Colonic mucosa (tissue), 4 donors: ENCODE measurements at places on chromosomes 7 and 10.

DNA sequence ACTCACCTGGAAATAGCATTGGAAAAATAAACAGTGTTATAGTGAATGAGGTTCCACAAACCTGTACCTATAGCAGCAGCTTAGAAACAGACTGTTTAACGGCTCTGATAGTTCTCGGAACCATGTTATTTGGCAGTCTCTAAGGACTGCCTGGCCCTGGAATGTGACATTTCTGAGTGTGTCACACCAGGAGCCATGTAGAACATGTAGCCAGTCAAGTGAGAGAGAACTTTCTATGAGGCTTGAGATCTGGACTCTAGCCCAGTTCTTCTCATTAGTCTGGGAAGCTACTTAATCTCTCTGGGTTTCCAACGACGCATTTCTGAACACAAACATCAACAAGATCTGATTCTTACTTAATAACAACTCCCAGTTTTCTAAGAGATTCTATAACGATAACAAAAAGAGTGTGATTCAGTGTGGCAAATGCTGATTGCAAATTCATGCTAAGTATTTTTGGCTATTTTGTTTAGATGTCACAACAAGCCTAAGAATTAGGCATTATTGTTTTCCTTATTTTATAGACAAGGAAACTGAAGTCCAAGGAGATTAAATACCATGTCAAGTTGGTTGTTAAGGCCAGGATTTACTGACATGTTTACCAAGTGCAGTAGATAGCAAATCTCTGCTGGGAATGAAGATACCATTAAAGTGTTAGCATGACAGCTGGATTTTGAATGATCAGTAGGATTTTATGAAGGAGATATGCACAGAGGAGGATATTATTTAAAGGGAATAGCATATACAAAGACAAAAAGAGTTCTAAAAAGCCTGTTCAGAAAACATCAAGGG lies 47.2 kb downstream of the APBB1IP start:
- DNase-seq = no peak

DNA sequence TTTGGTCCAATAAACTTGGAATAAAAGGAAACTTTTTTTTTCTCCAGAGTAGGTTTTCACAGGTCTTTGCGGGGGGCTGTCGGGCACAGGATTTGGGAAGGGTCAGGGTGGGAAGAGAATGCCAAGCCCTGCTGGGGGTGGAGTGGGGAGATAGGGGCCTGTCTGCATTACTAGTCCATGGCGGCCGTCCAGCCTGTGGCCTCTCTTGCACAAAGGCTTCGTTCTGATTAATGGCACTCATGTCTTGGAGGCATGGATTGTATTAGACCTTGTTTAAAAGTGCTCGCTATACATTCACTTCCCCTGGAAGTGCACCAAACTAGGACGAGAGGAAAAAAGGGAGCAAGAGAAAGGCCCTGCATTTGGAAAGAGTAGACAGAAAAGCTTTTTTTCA lies 37.2 kb downstream of the LRMDA start:
- no peak for DNase-seq

GRCh38 chr10:11325817-11326216 lies 285.6 kb downstream of the USP6NL start:
- DNase-seq = no peak

DNA sequence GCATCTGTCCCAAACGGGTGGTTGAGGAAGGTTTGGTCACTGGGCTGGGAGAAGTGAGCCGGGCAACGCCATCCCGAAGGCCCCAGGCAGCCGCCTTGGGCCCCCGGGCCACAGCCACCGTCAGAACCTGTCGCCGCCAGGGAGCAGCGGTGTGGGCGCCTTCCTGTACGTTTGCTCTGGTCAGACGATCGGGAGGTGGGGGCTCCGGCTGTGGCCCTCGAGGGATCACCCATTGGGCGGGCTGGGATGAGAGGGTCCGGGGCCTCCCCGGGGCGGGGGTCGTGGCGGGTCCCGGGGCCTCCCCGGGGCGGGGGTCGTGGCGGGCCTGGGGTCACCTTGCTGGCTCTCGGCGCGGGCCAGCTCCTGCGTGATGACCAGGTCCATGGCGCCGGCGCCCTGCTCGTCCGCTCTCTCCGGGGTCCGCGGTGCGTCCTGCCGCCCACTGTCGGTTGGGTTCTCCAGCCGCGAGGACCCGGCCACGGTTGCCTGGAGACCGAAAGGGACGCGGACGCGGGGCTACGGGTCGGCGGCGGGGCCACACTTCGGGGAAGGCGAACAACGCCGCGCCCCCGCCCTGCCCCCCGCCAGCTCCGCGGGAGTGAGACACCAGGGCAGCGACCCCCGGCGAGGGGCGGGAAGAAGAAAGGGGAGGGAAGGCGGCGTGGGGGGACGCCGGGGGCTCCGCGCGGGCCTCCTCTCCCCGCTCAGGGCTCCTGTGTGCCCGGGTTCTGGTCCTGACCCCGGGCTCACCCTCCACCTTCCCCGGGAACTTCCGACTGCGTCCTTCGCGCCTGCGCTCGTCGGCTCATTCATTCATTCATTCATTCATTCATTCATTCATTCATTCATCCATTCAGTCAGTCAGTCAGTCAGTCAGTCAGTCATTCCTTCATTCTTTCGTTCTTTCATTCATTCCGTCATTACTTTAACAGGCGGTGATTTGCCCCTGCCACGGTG lies at the start of gene CFAP46:
TSS of gene CFAP46 (minus strand) at position 470 of the 957 bp plus-strand sequence. CDS start at position 384, 86 bp downstream.
- DNase-seq = no peak

DNA sequence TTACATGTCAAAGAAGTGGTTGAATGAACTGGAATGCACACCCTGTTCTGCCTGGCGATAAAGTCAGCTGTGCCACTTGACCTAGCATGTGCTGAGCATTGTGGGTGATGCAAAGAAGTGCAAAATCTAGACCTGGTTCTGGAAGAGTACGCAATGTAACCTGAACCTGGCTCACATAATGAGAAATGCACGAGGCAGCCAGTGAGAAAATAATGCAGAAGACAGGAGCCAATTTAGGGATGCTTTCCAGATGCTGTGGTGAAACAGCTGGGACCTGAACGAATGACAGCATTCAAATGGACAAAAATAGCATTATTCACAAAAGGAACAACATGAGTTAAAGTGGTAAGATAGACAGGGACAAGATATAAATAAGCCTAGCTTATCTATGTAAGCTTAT lies 402.6 kb downstream of the SORCS1 start:
- DNase-seq = no peak

DNA sequence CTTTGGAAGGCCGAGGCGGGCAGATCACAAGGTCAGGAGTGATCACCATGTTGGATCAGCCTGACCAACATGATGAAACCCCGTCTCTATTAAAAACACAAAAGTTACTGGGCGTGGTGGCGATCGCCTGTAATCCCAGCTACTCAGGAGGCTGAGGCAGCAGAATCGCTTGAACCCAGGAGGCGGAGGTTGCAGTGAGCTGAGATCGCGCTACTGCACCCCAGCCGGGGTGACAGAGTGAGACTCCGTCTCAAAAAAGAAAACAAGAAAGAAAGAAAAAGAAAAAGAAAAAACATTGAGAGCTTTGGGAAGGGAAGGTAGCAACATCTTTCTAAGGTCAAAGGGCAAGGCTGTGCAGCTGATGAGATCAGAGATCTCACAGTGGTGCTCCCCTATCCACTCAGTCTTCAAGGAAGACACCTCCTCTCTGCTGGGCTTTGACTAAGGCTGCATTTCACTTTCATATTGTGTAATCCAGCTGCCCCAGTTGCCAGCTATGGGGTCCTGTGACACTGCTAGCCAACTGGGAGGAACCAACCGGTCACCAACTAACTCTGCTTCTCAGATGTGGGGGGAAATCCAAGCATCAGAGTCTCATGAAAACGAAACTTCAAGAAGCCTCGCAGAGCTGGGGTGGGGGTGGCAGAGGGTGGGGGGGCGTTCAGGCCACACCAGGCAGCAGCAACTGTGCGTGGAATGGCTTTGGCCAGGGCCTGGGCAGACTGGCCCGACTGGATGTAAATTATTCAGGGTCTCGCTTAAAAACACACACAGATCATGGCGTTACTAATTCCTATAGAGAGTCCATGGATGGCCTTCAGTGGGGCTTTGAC lies 1.5 kb downstream of the IL15RA start:
- DNase-seq = peak; percentile 69

DNA sequence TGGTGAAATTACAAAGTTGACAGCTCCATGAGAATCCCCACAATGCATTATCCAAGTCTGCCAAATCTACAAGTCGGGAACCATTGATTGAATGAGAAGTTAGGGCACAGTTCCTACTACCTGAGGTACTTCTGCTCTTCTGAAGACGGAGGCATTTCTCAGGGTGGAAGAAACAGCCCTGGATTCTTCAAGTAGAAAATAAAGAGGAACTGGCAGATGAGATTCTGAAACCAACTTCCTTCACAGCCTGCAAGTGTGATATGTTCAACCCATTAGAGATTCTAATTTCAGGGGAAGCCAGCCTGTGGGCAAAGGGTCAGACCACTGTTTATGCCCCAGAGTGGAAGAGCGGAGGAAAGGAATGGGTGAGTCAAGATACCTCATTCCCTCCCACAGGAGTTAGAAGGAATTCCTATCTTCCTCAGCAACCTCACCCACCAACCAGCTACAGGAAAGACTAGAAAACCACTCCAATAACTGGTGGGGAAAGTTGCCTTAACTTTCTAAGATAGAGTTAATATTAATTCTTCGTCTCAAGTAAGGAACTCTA lies 50.5 kb upstream of the BMPER start:
- DNase-seq = no peak

DNA sequence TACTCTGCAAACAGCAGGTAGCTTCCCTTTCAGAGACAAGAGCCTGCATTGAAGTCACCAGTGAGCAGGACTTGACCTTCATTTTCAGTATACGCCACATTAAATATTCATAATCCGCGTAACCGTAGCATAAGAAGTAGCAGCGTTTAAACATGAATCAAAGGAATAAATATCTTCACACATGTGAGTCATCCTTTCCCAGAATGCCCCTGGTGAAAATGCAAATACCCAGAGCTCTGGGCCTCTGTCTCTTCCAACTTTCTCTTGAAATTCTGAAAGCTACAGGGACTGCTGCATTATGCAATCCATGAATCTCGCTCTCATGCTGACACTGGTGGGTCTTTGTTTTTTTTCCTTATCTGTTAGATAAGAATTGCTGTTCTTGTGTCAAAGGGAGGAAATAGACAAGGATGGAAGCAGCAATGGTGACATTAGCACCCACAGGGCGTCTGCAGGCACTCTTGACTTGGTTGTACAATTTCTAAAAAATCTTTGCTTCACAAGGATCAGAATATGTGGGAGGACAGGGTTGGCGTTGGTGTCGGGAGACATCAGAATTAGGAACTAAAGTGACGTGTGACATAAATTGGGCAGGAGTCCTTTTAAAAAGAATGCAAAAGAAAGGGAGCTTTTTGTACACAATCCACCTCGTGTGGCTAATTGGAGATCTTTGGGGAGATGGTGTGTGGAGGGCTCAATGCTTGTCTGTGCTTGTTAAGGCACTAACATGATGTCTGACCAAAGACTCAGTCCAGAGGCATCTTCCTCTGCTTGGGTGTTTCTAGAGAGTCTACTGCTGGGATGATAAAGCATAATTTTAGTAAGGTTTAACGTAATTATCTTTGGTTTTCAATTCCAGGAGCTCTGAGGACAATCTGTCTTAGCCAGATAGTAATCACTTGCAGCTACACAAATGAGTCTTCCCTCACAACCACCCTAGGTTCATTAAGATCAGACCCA lies 390.3 kb downstream of the KCNMA1 start:
- DNase-seq = peak; percentile 37

DNA sequence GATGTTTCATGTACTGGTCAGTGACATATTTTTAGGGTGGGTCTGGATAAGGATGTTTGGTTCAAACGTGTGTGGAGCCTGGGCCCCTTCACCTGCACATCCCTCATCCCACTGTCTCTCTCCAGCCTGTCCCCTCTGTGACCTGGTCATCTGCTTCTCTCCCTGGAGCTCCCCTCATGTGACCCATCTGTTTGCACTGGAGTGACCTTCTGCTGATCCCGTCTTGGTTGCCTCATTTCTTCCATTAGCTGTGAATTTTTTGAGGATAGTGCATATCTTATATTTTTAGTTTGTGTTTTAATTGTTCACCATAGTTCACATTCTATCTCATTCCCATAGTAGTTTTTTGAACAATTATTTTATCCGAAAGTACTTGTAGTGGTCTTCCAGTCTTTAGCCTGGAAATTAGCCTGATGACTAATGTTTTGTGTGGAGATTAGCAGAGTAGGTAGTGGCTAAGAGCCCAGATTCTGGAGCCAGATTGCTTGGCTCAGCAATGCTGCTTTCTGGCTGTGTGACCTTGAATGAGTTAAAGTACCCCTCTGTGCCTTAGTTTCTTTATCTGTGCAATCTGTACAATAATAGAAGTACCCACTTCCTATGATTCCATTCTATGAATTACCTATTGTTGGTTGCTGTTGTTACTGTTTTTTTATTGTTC lies 224.5 kb downstream of the LRMDA start:
- no peak for DNase-seq

DNA sequence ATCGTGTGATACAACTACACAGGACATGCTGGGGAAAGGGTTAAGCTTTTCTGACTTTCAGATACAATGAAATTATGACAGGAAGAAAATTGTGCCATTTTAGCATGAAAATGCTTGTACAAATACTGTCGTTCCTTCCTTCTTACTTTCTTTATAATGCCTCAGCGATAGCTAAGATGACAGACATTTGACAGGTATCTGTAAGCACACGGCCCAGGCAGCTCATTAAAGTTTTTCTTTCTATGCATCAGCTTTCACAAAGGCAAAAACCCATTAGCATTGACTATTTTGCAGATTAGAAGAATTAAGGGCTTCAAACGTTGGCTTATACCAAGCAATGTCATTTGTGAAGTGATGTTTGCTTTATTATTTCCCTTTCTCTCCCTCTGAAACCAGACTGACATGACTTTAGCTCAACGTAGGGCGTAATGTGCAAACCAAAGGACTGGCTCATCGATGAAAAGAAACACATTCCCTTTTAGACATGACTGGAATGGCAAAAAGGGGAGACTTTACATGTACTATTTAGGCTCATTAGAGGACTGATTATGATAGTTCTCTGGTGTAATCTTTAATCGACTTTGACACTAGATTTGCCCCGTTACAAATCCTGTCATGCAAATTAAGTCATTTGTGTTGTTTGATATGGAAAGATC lies 258.4 kb upstream of the SP8 start:
- DNase-seq = no peak

GRCh38 chr7:144908324-144908723 lies 72.5 kb upstream of the TPK1 start:
- no peak for DNase-seq
